ENCODE measurements at places on chromosomes 5 and 9.

DNA sequence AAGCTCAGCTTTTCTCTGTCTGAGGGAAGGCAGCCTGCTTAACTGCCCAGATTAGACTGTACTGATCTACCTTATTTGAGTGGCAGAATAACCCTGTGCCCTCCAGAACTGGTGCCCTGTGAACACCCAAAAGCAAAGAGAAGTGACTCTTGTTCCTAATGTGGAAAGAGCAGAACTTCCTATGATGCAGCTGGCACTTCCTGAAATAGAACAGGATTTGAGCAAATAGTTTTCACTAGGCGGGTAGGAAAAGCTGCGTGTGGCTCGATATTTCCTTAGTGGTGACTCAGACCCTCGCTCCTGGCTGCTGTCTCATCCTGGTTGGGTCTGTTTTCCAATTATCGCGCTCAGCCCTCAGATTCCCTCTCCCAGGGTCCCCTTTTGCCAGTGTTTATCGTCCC is 89.9 kb downstream of the SH3TC2 start:
- DNase-seq = no peak

DNA sequence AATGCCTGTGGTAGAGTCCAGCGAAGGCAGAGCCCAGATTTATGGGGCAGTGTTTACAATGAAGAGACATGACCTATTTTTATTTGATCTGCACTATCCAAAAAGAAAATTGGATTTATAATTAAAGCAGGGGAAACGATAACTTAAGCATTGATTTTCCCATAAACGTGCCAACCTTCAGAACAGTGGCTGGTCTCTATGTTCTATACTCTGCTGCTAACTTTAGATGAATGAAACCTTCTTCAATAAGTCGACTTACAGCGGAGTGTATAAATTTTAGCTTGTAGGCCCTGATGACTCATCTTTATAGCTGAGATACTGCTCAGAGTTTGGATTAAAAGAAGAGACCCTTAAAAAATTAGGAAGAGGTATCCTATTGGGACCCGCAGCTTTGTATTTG is 452.6 kb downstream of the TLR4 start:
- no peak for DNase-seq

DNA sequence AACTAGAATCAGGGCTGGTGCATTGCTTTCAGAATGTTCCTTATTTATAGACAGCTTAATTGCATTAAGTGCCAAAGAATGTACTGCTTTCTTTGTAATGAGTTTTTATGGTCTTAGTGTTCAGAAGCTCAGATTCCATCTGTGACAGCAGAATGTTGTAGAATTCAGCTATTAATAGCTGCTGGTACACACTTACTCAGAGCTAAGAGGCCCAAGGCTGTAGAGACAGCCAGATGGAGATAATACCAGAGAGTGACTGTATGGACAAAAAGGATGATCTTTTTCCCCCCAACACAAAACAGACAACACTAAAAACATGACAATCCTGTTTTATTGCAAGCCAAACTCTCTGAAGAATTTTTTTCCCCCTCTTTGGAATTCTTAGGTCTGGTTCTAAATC is 50.2 kb downstream of the PPP2R2B start:
- no peak for DNase-seq

DNA sequence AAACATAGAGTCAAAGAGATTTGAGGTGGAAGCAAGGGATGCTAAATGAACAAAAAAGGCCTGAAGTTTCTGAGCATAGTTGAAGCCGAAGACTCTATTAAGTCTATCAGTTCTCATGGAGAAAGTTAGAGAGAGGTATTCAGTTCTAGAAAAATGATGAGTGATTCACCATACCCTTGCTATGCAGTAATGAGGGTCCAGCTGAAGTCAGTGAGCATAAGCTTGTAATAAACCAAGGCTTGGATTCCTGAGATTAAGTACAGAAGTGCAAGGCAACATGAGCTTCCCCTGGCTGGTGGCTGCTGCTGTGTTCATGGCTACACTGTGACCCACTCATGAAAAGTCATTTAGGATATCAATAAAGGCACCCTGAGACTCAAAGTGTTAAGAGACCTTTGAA is 129.7 kb upstream of the MTAP start:
- no peak for DNase-seq

DNA sequence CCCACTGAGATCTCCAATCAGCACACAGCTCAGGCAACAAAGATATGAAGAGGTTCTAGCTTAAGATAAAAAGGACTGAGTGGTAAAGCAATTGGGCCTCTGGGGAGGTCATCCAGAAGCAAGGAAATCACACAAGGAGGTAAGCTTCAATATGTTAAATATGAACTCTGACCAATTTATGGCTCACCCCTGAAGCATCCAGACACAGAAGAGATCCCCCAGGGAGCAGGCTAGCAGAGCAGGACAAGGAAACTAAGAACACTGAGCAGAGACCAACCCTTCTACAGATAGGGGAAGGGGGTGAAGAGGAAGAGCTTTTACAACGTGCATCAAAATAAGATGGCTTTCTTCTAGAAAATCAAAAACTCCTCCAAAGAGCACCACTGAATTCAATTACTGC is 616.2 kb downstream of the DNAH5 start:
- no peak for DNase-seq

DNA sequence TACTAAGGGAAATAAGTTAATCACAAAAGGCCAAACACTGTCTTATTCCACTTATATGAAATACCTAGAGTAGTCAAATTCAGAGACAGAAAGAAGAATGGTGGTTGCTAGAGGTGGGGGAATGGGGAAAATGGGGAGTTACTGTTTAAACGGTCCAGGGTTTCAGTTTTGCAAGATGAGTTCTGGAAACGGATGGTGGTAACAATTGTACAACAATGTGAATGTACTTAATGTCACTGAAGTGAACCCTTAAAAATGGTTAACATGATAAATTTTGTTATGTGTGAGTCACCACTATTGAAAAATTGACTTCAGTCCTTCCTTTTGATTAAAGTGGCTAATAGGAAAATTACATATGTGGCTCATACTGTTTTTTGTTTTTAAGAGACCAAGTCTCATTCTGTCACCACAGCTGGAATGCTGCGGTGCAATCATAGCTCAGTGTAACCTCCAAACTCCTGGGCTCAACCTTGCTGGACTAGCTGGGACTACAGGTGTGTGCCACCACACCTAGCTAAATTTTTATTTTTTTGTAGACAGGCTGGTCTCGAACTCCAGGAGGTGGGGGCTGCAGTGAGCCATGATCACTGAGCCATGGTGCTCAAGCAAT is 8.7 kb downstream of the UBQLN1 start:
- no peak for DNase-seq

- DNase-seq = no peak
Measured at GRCh38 chr9:115391168-115391825, 273.3 kb upstream of the TNC start.

GRCh38 chr5:43485406-43485805 is 1.7 kb upstream of the TMEM267 start:
- no peak for DNase-seq
